NCI-H2081 treated with DMSO at 0.1 percent for 48 hours (cell line): ENCODE measurements at places on chromosomes 1 and 21.

DNA sequence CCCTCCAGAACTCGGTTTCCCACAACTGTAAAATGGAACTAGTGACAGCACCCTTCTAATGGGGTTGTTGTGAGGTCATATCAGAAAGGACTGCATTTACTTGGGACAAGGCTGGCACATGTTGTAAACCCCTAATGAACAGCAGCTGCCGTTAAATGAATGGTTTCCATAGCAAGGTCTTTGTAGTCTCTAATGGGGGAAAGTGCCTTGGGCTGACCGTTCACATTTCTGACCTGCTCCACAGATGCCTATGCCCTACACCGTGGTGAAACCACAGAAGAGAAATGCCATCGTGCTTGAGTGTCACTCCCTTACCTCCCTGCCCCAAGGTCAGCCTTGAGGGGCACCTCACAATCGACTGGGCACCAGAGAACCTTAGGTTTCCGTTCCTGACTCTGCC lies 143.1 kb downstream of the ZSCAN20 start:
- DNase-seq: no peak

GRCh38 chr1:165637427-165637826 lies 6.4 kb downstream of the MGST3 start:
- DNase-seq: no peak

DNA sequence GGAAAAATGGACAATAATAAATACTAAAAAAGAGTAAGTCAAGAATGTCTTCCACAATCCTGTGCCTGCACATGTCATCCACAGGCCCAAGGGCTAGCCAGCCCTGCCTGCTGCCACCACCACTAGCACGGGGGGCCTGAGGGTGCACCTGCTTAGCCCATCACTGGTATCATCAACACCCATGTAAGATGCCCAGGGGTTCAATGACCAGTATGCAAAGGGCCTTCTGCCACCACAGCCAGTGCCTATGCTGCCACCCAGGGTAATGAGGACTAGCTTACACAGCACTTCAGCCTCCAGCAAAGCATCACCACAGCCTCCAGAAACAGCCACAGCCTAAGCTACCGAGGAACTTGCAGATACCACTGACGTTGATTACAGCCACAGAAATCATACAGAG lies 46.3 kb downstream of the POFUT2 start:
- no peak for DNase-seq

DNA sequence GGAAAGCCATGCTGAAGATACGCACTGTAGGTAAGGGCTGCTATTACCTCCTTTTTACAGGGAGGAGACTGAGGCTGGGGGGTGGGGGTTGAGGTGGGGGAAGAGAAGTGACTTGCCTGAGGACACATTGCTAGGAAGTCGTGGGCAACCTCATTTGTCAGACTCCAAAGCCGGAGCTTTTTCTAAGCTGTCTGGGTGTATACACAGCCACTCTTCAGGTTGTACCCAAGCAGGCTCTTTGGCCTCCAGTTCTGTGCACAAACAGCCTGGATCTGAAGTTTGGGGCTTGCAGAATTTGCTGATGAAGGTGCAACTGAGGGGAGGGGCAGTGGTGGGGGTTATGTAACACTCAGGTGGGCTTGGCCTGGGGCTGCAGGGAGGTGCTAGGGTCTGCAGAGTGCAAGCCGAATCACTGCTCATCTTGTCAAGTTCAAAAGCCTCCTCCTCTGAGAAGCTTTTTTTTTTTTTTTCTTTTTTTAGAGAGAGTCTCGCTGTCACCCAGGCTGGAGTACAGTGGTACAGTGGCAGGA lies 16.9 kb downstream of the TINAGL1 start:
- no peak for DNase-seq

DNA sequence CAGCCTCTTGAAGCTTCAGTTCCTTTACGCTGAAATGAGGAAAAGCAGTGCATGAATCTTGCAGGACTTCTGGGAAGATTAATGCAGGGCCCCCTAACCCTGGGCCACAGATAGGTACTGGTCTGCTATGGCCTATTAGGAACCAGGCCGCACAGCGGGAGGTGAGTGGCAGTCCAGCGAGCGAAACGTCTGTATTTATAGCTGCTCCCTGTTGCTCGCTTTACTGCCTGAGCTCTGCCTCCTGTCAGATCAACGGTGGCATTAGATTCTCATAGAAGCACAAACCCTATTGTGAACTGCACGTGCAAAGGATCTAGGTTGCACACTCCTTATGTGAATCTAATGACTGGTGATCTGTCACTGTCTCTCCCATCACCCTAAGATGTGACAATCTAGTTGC lies 130.2 kb downstream of the CHRM3 start:
- no peak for DNase-seq

DNA sequence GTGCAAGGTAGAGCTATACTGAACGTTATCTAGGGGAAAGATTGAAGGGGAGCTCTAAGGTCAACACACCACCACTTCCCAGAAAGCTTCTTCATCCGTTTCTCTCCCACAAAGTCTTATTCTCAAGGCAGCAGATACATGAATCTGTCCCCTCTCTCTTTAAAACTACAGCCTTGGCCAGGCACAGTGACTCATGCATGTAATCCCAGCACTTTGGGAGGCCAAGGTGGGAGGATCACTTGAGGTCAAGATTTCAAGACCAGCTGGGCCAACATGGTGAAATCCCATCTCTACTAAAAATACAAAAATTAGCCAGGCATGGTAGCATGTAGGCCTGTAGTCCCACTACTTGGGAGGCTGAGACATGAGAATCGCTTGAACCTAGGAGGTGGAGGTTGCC lies 8.1 kb downstream of the CYP4X1 start:
- no peak for DNase-seq

GRCh38 chr1:223700388-223700918 lies 11.9 kb upstream of the CAPN2 start:
- no peak for DNase-seq

GRCh38 chr1:56057466-56058405 lies 521.6 kb downstream of the PLPP3 start:
- no peak for DNase-seq

DNA sequence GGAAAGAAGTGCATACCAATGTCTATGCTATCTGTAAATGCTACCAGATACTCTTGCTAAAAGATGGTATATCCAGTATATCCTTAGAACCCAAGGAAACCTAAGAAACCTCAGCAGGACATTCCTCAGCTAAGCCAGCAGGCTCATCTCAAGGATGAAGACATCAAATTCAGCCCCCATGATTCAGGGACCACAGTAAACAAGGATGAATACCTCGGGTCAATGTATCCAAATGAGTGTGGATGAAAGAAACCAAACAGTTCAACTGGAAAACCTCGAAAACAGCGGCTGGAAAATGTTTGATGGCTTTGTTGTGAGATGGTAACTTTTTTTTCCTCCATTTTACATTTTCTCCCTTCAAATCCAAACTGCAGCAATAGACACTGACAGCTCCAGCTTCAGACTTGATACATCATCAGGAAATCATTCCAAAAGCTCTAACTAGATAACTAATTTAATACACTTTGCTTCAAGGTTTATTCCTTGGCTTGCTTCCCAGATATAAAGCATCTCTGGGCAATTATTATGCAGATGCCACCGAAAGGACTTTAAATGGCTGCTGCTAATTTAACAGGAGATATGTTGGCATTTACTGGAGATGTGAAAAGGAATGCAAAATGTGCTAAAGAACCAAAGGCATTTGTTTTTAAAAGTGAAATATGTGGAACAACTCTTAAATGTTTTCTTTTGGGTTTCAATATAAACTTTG lies 73.6 kb downstream of the SMYD2 start:
- DNase-seq: no peak

DNA sequence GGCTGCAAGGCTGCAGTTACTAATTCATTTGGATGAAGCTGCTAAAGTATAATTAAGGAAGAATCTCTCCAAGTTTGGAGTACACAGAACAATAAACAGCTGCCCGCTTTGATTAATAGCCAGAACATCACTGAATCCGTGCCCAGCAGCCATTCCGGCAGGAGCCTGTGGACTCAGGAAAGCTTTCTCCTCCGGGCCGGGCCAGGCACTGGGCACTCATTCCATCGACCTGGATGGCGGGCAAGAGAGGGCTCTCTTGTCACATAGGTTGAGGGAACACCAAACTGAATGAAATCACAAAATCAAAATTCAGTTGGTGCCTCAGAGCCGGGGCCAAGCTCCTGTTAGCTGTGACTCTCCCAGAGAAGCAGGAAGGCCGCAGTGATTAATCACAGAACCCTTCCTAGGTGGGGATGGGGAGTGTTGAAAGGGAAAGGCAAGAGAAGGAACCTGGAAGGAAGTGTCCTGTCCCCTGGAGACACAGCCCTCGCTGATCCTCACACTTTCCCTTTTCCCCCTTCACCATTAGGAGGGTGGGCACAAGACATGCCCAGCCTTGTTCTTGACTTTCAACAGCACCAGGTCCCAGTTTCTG lies 306.7 kb downstream of the NPHP4 start:
- no peak for DNase-seq

DNA sequence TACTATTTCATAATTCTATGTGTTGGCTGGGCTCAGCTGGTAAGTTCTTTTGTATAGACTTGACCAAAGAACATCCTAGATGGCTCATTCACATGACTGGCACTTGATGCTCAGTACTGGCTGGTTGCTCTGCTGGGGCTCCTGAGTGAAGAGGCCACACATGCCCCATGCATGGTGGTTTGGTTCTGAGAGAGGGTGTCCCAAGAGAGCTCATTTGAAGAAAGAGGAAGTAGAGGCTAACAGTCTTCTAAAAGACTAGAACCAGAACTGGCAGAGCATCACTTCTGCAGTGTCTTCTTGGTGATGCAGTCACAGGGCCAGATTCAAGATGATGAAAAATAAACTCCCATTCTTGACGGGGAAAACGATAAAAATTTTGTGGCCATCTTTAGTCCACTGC lies 5.2 kb upstream of the BACH1 start:
- DNase-seq: no peak

DNA sequence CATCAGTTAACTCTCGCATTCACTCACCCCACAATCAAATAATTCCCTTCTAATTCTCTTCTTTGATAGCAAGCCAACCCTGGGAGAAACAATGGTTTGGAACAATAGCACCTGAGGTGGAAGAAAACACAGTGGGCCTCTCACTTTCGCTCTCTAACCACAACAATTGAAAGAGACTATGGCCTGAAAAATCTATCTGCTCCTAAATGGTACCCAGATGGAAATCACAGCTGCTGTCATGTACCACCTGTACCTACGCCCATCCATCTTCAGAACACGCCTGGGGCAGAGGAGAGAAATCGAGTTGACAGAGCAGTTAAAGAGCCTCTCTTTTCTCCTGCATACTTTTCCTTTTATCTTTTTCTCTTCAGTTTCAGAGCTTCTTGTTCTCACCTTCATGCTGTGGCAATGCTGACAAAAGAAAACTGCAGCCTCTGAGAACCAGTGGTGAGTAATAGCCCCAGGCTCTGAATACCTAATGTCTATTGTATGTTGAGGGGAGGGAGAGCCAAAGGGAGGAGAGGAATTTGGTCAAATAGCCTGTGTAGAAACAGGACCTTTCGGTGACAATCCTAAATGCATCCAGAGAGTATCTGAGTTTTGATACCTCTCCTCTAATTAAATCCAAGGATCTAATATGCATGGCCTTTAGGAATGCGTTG lies 57.7 kb downstream of the ZC3H11B start:
- no peak for DNase-seq

- no peak for DNase-seq
Measured at GRCh38 chr1:12184008-12184681, 17.4 kb downstream of the TNFRSF1B start.

GRCh38 chr1:208254376-208254775 lies 10.2 kb upstream of the PLXNA2 start:
- no peak for DNase-seq

- DNase-seq: no peak
Measured at GRCh38 chr1:156804572-156805243, 11.9 kb downstream of the SH2D2A start.

DNA sequence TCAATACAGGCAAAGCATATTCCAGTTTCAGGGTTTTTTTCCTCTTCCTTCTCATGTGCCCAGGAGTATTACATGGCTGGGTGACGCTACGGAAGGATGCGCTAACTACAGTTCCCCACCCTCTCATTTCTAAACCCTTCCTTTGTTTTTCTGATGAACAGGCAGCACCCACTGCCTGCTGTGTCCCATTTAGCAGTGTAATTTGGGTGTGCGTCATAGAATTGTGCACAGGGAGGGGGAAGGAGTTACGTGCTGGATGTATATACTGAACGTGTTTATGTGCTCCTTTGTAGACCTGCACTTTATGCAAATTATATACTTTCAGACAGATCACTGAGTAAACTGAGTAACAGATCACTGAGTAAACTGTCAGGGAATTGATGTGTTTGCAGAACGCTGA lies 44.5 kb downstream of the ELAPOR1 start:
- DNase-seq: peak; percentile 23

GRCh38 chr1:19384113-19384512 lies 72.0 kb downstream of the SLC66A1 start:
- no peak for DNase-seq

DNA sequence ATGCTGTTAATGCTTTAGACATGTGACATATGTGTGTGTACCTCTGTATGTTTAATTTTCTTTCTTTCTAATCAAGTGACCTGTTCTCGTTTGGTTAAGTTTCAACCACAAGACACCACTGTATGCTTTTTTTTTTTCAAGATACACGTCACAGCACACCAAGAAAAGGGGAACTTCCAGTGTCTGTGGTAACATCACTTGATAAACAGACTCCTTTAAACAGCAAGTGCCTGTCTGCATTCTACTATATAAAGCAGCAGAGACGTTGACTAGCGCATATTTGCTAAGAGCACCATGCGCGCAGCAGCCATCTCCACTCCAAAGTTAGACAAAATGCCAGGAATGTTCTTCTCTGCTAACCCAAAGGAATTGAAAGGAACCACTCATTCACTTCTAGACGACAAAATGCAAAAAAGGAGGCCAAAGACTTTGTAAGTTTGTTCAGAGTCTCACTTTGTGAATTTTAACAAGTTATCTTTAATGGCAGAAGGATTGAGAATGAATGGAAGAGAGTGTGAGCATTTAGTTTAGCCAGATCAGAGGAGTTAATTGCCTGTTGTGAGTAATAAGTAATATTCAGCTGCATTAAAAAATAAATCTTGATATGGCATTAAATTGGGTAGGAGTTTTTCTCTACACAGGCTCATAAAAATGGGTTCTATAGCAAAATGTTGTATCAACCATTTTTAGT lies at the start of gene RGS1:
TSS of gene RGS1 (plus strand) at position 275 of the 691 bp plus-strand sequence. CDS start at position 295, 20 bp downstream.
- no peak for DNase-seq

GRCh38 chr1:76186554-76187170 lies 112.1 kb downstream of the ST6GALNAC3 start:
- DNase-seq: no peak

GRCh38 chr1:228917755-228918154 lies 182.5 kb downstream of the RHOU start:
- DNase-seq: no peak

DNA sequence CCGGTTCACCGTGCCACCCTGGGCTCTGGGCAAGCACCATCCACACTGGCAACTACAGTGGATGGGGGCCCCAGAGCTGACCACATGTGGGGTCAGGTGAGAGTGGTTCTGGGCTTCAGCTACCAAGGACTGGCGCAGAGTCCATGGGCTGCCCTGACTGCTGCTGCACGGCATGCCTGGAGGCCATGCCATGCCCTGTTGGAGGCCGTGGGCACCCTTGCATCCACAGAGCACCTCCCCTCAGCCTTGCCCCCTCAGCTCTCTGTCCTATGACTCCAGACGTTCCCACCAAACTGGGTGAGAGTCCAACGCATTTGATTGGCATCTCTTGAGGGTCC lies 15.5 kb downstream of the MORN1 start:
- no peak for DNase-seq
